Hematopoietic multipotent progenitor cell treated with erythropoietin and hydrocortisone succinate and interleukin-3 and kit ligand, for 17 days (in vitro differentiated cells): ENCODE measurements at places on chromosomes 5 and 9.

DNA sequence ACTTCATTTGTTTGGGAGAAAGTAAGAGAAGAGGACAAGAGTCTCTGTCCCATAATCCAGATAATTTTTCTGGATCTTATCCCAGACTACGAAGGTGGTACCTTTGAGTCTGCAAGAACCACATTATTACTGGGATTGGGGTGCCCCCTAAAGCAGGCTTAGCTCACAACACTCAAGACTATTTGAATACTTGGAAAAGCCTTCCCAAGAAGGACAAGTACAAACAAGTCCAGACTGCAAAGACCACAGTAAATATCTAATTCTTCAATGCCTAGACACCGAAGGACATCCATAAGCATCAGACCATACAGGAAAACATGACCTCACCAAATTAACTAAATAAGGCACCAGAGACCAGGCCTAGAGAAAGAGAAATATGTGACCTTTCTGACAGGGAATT lies 40.2 kb upstream of the TMED7 start:
- no peak for DNase-seq

GRCh38 chr5:110441035-110441434 lies 285.4 kb downstream of the TMEM232 start:
- no peak for DNase-seq

DNA sequence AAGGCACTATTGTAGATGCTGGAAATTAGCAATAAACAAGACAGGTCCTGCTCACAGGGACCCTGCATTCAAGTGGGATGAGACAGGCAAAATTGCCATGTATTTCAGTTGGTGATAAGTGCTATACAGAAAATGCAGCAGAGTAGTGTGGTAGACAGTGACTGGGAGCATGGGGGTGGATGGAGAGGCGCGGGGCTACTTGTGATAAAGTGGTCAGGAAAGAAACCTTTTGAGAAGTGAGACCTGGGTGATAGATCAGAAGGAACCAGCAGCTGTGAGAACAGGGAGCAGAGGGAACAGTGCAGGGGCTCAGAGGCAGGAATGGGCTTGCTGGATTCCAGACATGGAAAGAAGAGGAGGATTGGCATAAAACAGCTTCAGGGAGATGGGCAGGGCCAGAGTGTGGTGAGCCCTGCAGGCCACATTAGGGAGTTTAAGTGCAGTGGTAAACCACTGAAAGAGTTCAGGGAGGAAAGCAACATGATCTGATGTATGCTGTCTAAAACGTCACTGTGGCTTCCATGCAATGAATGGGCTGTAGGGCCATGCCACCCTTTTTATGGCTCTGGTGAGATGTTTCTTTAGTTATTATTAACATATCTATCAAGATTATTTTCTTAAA lies 7.3 kb downstream of the CRHBP start:
- no peak for DNase-seq

DNA sequence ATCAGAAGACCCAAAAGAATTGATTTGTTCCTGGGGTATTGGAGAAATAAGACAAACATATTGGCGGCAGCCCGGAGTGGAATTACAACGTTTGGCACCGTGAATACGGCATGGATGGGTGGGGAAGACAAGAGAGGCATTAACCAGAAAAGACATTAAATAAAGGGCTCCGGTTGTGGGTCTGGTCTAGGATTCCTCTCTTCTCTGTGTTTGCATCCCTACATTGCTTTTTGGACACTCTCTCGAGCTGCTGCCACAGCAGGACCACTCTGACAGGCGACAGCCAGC lies 138.7 kb upstream of the PALM2AKAP2 start:
- DNase-seq, result no peak

DNA sequence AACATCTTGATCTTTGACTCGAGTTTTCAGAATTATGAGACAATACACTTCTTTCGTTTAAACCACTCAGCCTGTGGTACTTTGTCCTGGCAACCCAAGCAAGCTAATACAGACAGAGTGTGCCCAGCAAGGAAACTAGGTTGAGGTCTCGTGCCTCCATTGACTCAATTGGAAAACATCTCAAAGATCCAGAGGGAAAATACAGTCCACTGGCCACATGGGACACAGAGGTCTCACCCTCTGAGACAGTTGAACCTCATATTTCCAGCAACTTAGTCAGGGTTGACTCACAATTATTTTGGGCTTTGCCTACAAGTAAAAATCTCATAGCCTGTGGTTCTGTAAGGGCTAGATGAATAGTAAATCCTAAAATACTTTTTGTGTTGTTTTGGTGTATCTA lies 631.5 kb downstream of the MTRR start:
- no peak for DNase-seq

DNA sequence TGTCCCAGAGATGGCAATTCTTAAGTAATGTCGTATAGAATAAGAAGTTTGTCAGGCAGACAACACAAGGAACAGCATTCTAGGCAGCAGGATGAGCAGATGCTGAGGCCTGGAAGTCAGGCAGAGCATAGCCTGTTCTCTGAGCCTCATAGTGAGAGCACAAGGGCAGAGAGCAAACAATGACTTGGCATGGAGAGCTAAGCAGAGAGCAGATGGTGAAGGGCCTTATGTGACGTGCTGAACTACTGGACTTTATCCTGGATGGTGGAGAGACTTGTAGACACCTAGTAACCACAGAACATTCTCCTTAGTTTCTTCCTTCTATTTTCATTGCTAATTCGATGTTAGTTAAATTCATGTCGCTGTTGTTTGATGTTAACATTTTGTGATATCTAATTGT lies 60.1 kb downstream of the KCTD16 start:
- DNase-seq, result no peak

- no peak for DNase-seq
These were observed 5.4 kb downstream of the ISL1 start for GRCh38 chr5:51388488-51389287.

GRCh38 chr5:98556712-98557111 lies 216.8 kb upstream of the RGMB start:
- no peak for DNase-seq

GRCh38 chr5:179803651-179804554 lies 2.8 kb downstream of the MGAT4B start:
- DNase-seq, result peak; percentile 29

DNA sequence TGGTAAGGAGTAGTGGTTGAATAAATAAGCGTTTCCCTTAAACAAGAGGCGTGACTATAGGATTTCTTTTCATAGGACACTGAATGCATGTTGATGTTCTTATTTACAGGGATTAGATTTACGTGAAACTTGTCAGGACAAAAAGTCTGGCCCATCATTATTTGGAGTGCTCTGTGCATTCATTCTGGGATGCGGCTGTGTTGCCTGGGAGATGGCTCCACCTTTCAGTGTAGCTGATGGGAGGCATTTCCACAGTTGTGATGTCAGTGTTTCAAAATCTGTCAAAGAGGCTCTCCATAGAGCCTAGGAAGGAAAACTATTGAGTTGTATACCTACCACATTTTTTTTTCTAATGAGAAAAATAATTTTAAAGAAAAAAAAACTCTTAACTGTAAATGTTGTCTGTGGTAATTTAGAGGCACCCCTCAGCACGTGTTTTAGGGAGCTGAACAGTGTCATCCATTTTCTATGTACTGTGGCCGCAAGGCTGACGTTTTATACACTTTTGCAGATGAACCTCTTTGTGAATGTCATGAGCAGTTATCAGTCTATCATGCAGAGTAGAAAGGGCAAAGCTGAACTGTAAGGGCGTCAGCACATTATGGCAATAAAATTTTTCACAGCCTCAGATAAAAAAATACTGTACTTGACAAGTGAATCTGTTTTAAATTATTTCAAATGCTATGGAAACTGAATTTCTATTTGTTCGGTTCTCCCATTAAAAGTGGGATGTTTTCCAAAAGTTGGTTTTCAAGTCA lies 202.7 kb downstream of the PBX3 start:
- no peak for DNase-seq

GRCh38 chr5:143521141-143521540 lies 117.7 kb upstream of the NR3C1 start:
- DNase-seq, result no peak

DNA sequence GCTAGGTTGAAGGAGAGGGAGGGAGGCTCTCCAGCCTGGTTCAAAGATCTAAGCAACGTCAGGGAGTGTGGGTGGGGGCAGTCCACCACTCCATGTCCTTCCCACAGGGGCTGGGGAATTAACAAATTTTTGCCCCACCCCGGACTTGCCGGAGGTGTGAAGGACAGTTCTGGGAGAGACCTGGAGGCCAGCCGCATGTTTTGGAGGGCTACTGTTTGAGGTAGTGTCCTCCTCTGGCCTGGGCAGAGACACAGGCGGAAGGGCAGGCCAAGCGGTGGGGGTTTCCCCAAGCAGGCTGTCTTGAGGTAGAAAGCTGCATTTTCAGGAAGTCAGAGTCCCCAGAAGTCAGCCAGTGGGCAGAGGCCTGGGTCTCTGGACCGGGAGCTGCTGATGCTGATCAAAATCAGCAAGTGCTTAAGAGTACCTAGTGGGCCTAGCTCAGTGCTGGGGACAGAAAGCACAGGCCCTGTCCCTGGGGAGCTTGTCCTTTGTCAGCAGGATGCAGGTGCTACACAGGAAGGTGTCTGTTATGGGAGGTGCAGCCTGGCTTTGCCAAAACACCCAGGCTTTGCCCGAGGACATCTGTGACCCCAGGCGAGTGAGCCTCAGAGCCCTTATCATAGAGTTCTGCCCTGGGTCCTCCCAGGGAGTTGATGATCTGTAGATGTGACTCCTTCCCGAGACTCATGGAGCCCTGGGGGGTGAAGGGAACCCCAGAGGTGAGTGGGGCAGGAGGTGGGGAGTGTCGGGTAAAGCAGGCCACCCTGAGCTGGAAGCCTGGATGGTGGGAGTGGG lies 18.5 kb downstream of the JADE2 start:
- no peak for DNase-seq

DNA sequence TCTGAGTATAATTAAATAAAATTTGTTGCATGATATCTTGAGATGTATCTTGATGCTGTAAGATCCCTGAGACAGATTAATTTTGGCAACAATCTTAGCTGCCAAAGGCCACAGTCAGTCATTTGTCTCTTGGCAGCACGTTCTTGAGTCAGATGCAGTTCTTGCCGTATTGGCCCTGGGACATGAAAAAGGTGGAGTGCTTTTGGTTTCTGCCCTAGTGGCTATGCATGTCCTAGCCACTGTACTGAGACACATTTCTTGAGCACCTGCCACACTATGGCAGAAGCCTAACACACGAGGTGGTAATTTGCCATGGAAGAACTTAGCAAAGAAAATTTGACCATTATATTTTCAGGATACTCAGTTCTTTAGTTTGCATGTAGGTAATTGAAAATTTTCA lies 45.0 kb upstream of the PHF2 start:
- no peak for DNase-seq

GRCh38 chr5:24385617-24386016 lies 259.2 kb downstream of the CDH10 start:
- no peak for DNase-seq
